NCI-H524 treated with DMSO at 0.1 percent for 48 hours (cell line): ENCODE measurements at places on chromosomes 1 and 21.

DNA sequence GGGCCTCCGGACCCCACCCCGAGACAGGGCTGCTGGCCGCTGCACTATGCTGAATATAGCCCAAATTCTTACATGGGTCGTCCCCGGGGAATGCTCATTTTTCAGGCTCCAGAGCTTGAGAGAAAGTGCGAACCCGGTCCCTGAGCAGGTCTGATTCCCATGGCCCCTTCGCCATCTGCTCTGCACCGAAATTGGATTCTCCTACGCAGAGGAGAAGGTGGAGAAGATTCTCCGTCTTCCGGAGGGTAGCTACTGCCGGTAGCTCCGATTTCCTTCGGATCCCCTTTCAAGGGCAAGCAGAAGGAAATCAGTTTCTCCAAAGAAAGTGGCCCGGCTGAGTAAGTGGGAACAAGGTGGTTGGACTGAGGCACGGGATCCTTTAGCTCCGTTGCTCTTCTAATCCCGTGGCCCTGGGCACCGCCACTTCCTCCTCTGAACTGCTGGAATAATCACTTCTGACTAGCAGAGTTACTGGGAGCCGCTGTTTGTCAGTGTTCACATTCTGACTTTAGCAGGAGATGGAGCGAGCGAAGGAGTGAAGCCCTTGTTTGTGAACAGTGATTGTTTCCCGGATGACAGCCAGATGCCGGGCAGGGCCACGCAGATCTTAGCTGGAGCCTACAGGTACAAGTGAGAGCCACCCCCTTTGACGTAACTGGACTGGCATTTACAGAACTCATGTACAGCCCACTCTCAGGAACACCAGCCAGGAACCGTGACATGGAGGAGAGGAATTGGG is 1.1 kb upstream of the ZNF496 start:
- no peak for DNase-seq

DNA sequence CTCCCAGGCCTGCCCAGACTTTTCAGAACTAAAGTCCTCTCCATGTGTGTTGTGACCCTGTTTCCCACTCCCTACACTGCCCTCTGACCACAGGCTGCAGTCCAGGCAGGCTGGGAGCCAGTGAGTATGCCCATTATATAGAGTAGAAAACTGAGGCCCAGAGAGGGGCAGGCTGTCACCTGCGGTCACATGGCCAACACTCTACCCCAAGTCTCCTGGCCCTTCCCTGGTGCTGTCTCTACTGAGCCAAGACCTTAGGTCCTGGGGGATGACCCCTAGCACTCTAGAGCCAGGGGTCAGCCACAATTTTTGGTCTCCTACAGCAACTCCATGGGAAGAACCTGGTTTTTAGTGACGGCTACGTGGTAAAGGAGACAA is 30.8 kb downstream of the RPS6KA1 start:
- no peak for DNase-seq

DNA sequence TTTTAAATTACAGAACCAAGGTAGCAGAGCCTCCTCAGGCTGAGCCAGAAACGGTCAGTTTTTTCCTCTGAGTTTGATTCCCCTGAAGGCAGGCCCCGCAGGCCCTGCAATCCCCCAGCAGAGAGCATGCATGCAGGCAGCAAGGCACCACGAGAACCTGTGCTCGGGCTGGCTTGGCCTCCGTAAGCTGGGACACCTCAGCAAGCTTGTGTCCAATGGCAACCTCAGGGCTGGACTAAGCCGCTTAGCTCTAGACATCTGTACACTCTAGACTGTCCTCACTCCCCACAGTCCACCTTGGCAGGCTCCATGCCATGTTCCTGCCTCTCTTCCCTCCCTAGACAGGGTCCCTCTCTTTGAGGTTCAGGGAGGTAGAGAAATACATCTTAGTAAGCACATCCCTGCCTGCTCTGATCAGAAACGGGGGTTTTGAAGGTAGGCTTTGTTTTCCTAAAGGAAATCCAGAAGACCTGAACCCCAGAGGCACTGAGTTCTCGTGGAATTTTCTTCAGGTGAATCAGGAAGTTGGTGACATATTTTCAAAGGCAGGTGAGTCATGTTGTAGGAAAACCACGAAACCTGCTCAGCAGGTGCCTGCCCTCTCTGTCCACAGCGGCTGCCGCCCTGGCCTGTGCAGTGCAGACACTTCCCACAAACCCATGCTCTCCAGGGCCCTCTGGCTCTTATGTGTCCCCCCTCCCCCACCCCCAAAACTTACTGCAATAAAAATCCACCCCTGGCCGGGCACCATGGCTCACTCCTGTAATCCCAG is 7.0 kb downstream of the TMEM63A start:
- no peak for DNase-seq

DNA sequence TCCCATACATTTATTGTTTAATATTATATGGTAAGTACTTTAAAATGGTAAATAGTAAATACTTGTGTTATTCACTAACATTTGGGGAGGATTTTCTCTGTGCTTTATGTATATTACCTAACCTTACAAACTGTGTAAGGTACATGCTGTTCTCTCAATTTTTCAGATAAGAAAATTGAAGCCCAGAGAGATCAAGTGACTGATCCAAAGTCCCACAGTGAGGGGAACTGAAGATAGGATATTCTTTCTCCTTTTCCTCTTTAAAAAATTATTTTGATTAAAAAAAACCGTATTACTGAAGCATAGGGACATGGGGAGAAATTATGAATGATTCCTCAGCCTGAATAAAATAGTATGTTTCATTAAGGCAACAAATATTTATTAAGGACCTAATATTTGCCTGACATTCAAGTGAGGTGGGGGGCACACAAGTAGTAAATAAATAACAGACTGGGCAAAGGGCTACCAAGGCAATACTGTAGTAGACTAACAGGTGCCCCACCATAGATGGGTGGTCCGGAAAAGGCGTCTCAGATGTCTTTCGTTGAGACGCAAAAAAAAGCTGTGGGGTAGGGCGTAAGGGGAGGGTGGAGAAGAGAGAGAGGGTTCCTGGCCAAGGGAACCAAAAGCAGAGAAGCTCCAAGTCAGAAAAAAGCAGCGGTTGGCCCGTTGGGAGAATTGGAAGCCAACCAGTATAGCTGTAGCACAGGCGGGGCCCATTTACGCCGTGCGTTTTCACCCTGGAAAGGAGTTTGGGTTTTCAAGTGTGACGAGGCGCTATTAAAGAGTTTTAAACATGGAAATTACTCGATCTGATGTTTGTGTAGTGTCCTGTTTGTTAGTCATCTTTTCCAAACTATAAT is 944 bp upstream of the AGO3 start:
- DNase-seq = no peak

DNA sequence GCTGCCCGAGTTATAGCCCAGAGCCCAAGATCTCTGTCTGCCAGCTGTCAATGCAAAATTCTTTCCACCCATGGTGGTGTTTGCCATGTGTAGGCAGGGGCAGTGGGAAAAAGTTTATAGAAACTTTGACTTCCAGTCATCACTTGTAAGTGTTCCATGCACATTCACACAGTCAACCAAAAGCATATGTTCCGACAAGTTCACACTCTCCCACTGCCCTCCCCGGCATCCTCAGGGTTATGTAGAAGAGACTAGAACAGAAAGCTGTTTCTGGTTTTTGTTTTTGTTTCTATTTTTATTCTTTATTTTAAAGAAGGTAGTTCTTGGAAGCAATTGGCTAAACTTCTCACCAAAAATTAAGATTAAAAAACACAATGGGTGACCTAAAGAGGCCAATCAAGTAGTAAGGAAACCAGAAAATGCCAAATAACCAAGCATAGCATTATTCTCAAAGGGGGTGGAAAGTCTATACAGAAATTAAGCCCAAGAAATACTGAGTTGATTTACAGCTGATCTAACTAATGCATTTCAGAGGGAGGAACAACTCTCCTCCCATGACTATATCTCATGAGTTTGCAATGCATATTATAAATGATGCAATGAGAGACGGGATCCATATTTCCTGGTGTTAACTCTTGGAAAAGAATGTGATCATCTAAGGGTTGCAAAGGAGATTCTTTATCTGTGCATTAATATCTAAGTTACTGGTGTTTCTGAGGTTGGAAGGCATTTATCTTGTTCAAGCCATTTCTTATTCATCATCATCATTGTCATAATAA is 91.5 kb upstream of the ETS2 start:
- no peak for DNase-seq

- no peak for DNase-seq
Observed at GRCh38 chr1:64522740-64523139, 52.8 kb downstream of the CACHD1 start.

- DNase-seq = no peak
Observed at GRCh38 chr21:42022091-42022430, 11.9 kb upstream of the ZBTB21 start.

DNA sequence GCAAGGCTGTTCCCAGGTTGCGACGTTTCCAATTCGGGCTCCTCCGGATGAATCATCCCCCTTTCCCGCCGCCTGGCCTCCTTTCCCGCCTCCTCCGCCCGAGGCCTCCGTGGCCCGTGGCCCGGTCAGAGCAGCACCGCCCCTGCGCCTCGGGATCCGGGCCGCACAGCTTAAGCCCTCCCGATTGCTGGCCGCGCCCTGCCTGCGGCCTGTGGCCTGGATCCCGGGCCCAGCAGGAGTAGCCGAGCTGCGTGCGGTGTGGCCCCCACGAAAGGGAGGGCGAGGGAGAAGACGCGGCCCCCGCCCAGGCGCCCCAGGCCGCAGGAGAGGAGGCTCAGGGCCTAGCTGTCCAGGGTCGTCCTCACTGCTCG is 1.0 kb downstream of the TMEM200B start:
- DNase-seq = no peak

DNA sequence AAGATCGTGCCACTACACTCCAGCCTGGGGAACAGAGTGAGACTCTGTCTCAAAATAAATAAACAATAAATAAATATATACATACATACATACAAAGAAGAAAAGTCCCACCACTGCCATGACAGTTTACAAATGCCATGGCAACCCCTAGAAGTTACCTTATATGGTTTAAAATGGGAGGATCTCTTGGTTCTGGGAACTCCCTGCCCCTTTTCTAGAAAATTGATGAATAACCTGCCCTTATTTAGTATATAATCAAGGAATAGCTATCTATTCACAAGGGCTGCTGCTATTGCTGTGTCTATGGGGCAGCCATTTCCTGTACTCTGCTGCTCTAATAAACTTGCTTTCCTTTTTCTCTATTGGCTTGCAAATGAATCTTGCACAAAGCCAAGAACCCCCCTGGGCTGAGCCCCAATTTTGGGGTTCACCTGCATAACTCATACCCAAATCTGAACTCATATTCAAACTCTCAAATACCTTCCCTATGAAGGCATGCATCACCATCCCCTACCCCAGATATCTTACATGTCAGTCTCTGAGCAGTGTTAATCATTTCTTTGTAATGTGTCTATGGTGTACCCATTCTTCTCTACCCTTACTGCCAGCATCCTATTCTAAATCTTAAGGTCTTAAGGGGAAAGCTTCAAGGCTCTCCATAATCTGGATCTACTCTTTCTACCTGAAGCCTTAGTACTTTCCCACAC is 9.0 kb downstream of the GON4L start:
- no peak for DNase-seq

DNA sequence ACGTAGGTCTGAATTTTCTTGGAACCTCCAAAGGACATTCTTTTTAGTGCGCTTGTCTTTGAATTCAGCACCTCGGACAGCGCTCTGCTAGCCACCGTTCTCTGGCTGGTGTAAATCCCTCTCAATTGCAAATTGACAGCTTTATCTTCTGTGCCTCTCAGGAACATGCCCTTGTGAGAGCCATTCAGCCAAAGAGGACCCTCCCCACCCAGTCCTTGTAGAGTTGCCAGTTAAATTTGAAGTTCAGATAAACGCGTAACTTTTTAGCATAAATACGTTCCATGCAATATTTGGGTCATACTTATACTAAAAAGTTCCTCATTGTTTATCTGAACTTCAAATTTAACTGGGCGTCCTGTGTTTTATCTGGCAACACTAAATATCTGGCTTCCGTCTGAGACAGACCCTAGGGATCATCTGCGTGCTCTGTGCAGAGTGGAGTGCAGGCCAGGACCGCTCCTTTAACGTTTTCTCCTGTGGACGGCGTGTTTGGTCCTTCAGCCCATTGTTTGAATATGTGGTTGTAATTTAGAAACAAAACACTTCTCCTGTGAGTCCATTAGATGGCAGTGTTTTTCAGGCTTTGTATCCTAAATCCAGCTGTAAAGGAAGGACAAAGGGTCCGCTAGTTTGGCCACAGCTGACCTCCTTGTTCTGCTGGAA is 7.0 kb downstream of the KCNAB2 start:
- no peak for DNase-seq

DNA sequence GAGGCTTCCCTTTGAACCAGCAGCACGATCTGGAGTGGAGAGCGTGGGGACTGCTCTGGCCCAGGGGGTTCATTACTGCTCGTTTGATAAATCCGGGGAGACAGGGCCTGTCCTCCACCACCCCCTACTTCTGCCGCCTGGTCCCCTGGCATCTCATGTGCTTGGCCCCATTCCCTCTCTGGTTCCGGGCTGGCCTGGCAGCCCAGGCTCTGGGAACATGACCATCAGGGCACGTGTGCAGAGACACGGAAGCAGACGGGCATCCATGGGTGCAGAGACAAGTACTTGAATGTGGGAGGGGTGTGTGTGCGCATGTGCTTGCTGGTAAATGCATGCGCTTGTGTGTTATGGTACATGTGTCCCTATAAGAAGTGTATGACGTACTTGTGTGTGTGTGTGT is 75.5 kb downstream of the KIRREL1 start:
- no peak for DNase-seq

- DNase-seq = no peak
Observed at GRCh38 chr1:210332233-210332632, 3.5 kb downstream of the HHAT start.
